Retina (tissue), 1 donor: ENCODE measurements at places on chromosomes 16 and 17.

- DNase-seq, result peak; percentile 42
These were observed 53.7 kb downstream of the SNX20 start for GRCh38 chr16:50627419-50627818.

GRCh38 chr17:1641065-1641403 lies 4.5 kb downstream of the SCARF1 start:
- no peak for DNase-seq

GRCh38 chr17:67466251-67466796 lies 89.2 kb downstream of the PITPNC1 start:
- DNase-seq, result no peak

DNA sequence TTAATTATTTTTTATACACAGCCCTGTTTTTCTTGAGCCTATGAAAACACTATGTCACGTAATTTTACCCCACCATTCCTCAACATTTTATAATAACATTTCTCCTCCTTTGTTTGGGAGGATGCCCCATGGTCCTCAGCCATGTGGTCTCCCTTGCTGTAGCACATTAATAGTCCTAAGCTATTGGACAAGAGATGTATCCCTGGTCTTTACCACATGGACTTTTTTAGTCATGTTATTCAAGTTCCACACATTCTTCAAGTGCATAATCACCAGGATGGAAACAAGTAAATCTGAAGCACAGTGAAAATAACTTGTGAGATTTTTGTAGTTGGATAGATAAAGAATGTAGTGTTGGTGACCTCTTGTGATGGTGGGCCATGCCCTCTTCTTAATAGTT lies 2.0 kb upstream of the KRTAP2-3 start:
- no peak for DNase-seq

- no peak for DNase-seq
These were observed 82.4 kb downstream of the WNT3 start for GRCh38 chr17:46736100-46736499.

DNA sequence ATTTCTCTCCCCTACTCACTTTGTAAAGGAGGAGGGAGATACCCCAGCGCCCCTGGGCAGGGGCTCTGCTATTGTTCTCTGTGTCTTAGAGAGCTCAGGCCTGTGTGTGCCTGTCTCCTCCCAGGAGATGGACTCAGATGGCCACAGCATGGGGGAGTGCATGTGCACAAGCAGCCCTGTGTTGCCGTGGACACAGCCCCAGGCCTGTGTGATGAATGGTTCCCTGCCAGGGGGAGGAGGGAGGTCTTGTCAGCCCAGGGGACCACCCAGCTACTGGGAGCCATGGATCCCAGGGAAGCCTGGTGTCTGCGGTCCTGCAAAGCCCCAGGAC lies 26.3 kb downstream of the GINS2 start:
- peak; percentile 91 for DNase-seq

DNA sequence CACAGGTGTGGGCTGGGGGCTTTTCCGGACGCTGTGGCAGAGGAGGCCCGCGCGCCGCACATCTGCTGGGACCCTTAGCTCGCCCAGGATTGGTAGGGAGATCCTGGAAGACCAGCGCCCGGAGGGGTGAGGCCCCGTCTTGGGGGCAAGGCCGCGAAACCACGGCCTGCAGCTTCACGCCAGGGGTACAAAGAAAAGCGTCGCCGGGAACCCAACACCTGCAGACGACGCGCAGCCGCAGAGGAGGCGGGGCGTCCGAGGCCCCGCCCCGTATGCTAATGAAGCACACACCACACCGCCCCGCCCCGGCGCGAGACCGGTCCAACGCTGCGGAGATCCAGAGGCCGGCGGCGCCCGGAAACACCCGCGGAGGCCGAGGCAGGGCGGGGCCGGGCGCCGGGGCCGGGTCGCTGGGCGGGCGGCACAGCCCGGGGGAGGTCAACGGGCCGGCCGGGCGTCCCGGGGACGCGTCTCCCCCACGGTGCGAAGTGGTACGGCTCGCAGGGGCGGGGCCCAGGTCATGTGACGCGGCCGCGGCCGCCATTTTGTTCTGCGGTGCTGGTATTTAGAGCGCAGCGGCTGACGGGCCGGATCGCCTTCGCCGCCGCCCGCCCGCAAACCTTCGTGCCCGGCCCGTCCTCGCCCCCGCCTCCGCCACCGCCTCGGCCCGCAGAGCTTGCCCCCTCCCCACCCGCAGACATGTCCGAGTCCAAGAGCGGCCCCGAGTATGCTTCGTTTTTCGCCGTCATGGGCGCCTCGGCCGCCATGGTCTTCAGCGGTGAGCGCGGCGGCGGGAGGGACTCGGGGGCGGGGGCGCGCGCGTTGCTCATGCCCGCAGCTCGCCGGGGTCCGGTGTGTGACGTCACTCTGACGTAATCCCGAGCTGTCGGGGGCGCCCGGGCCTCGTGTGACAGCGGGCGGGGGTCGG lies at the start of gene ATP6V0C:
Gene ATP6V0C (plus strand): TSS at position 548 of the 928 bp plus-strand sequence. CDS start 152 bp downstream, at position 700.
- peak; percentile 93 for DNase-seq

GRCh38 chr17:8725881-8726876 lies 18.5 kb downstream of the CCDC42 start:
- DNase-seq, result no peak

GRCh38 chr16:78306361-78306760 lies 206.9 kb downstream of the WWOX start:
- DNase-seq, result no peak

DNA sequence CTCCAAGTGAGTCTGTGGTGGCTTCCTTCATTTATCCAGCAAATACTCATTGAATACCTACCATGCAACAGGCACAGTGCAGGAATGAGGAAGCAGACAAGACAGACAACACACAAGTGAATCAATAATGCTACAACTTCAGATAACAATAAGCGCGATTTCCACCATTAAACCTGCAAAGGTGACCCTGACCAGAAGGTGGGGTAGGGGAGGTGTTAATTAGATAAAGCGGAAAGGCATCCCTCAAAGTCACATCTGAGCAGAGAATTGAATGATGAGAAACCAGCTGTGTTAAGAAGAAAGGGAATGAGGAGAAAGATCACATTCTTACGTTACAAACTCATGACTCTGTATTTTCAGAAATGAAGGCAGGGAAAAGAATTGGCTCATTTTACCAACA lies 26.3 kb downstream of the ZZEF1 start:
- no peak for DNase-seq

- peak; percentile 4 for DNase-seq
These were observed 24.7 kb downstream of the NSMCE1 start for GRCh38 chr16:27243725-27244362.

DNA sequence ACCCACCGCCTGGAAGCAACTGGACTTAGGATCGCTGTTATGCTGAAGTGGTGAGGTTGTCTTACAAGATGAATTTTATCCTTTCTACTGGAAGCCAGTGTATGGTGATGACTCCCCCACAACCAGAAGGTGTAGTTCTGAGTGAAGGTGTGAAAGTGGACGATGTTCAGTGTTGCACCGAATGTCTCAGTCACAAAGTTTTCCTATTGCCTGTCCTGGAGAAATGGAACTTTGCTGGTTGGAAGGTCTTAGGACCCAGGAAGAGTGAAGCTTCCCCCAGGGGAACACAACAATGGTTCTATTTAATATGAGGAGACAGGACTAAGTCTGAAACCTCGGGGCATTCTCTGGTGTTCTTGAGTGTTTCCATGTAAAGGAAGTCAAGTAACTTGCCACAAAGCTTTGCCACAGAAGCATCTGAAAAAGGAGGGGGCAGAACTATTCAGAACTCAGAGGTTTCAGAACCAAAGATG lies 44.2 kb downstream of the USP22 start:
- DNase-seq, result no peak

- no peak for DNase-seq
These were observed 194.7 kb downstream of the SNX29 start for GRCh38 chr16:12171206-12171605.

DNA sequence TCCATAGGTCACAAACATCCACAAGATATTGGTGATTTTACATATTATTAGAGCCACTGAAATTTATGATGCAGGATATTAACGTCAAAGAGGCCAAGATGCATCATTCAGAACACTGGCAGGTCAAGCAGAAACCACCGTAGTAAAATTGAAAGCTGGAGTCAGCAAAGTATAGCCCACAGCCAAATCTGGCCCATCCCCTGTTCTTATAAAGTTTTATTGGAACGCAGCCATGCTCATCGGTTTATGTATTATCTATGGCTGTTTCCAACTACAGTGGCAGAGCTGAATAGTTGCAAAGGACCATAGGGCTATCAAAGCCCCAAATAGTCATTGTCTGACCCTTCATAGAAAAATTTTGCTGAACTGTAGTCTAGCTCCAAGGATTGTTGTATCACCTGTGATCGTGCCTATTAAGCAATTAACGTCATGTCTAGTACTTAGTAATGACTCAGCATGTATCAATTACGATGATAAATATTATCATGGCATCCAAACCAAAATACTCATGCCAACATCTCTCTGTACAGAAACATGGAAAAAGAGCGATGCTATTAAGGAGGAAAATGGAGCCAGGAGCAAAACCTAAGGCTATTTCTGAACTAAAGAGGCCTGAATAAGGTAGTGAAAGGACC lies 165.6 kb downstream of the IRX3 start:
- DNase-seq, result no peak

- DNase-seq, result no peak
These were observed 124.1 kb upstream of the TNRC6C start for GRCh38 chr17:77834170-77835115.
